ENCODE measurements at places on chromosomes 1 and 21.

DNA sequence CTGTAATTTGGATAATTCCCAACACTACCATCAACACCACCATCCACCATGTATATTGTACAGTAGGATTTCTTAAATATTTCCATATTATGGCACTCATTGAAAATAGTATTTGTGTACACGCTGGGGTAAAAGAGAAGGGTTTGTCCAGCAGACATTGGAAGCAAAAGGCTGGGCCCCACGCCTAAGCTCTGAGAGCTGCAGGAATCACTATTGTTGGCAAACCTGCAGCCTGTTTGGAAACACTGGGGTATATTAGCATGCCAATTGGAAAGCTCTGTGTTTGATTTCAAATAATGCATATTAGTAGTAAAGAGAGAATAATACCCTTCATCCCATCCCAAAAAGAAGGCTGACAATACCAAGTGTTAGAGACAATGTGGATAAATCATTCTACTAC, 81.5 kb upstream of the DPYD start:
- no peak for DNase-seq

DNA sequence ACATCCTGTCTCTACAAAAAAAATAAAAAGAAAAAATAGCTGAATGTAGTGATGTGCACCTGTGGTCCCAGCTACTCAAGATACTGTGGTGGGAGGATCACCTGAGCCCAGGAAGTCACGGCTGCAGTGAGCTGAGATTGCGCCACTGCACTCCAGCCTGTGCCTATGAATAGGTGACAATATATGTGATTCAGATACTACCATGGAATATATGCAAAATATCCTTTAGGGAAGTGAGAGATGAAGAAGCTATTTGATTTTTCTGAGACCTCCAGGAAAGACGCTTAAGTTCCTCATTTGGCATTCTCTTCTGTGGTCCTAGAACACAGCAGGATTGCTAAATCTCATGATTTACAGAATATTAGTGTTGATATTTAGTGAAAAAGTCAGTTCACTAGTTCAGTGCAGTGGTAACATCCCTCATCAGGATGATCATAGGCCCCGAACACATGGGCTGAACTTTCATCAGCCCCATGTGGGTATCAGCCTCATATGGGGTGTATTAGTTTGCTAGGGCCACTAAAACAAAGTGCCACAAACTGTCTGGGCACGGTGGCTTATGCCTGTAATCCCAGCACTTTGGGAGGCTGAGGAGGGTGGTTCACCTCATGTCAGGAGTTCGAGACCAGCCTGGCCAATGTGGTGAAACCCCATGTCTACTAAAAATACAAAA, 6.0 kb upstream of the VASH2 start:
- DNase-seq = no peak

- no peak for DNase-seq
These were observed 320.2 kb downstream of the TM2D1 start for GRCh38 chr1:61404597-61405376.

GRCh38 chr1:67336783-67337182, 29.1 kb downstream of the IL12RB2 start:
- DNase-seq = no peak

DNA sequence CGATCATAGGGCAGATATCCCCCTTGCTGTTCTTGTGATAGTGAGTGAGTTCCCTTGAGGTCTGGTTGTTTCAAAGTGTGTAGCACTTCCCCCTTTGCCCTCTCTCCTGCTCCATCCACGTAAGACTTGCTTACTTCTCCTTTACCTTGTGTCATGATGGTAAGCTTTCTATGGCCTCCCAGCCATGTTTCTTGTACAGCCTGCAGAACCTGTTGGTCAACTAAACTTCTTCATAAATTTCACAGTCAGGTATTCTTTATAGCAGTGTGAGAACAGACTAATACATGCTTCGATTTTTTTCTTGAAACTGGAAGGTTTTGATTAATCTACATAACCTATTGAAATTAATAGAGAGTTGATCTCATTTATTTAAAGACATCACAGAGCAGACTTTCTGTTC, 302.5 kb upstream of the PBX1 start:
- DNase-seq = no peak

DNA sequence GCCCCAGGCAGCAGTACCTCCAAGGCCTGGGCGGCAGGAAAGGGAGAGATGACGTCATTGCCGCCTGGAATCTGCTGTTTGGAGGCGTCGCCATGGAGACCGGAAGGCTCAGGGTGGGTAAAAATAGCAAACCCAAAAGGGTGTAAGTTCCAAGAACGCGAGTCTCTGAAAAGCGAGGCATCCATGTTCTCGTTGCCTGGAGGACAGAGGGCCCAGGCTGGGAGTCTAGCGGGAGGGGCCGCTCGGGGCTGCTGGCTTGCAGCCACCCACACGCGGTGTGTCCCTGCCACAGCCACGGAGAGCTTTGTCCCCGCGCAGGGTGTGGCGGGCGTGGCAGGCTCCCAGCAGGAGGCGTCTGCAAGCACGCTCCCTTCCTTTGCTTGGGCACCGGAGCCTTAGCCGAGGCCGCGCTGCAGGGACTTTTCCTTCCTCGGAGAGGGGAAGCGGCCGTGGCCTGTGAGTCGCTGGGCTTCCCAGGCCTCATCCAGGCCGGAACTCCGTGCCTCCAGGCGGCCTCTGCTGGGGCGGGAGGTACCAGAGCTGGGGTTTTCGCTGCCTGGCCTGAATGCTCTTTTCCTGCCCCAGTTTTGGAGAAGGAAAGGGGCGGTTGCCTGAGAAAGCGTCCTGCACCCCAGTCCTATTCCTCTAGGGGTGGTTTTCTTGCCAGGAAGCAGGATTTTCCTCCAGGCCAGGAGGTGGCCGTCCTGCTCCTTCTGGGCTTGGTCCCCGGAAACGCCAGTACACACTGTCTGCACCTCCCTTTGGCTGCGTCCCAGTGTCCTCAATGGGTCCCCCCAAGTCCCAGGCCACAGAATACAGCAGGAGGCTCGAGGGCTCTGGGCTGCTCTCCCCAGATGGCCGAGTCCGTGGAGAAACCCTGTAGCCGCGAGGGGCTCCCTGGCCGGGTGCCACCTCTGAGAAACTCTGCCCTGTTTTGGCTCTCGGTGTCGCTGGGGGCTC, 15.3 kb upstream of the SKI start:
- DNase-seq = no peak

- DNase-seq = no peak
These were observed 248.5 kb downstream of the GPR52 start for GRCh38 chr1:174696026-174696821.

DNA sequence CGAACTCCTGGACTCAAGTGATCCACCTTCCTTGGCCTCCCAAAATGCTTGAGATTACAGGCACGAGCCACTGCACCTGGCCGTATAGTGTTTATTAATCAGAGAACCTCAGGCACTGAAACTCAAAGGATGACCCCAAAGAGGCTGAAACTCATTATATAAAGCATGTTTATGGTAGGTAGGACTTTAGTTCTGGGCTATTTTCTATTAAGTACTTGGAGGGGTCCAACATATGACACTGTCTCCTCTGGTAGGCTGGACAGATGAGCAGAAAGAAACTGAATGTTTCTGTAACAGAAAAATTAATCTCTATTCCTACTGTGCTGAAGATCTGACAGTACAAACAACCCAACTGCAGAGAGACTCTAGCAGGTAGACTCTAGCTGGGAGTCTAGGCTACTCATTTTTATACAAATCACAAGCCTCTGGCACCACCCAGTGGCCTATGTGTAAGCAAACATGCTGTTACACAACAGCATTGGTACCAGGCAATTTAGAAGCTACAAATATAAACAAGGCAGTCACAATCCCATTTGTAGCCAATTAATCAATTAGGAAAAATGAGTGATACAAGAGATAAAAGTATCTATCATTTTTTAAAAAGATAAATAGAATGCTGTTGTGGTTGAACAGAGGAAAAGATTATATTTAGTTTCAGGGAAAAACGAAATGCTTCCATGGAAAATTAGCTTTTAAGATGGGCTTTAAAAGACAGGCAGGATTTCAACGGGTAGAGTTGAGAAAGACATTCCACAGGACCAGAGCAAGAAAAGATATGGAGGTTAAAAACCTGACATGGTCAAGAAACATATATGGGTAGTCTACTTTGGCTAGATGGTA, 10.4 kb downstream of the DCAF8 start:
- DNase-seq = peak; percentile 39

DNA sequence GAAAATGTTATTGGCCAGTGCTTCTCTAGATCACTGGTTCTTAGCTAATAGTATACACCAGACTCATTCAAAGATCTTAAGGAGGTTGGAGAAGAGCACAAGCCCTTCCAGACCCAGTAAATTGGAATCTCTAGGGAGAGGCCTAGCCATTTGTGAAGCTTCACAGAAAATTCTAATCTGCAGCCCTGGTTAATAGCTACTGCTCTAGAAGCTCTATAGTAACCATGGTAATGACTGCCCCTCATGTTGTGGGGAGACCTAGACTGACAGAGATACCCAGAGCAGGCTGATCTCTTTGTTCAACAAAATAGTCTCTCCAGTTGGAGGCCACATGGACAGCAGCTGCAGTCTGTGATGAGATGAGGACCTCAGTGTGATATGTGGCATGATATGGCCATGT, 31.7 kb downstream of the ARID1A start:
- DNase-seq = no peak

GRCh38 chr1:233982827-233983518, 78.5 kb downstream of the SLC35F3 start:
- no peak for DNase-seq

DNA sequence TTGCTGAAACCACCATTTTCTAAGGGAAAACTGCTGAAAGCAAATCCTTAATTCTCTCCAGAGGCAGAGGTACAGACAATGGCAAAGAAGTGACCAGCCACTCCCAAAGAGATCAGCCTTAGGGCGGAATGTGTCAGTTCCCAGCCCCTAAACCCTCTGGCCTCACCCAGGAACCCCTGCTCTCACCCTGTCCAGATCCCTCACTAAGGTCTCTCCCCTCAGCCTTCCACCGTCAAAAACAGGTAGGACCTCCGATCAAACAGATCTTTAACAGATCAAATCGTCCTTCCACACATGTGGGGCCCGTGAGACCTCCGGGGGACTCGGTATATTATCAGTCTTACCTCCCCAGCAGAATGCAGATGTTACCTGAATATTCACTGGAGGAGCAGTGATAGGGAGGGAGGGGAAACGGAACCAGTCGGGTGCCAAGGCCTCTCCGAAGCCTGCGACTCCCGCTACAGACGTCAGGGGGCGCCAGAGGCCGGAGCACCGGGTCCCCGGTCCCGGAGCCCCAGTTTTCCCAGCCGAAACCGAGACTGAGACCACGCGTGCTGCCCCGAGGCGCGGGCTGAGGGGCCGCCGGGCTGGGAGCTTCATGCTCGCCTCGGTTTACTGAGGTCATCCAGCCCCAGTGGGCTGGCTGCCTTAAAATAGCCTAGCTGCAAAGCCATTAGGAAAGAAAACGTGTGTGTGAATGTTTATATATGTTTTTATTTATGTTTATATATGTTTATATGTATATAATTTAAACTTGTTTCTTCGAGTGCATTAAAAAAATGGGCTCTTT, 23.6 kb downstream of the GPA33 start:
- peak; percentile 72 for DNase-seq

DNA sequence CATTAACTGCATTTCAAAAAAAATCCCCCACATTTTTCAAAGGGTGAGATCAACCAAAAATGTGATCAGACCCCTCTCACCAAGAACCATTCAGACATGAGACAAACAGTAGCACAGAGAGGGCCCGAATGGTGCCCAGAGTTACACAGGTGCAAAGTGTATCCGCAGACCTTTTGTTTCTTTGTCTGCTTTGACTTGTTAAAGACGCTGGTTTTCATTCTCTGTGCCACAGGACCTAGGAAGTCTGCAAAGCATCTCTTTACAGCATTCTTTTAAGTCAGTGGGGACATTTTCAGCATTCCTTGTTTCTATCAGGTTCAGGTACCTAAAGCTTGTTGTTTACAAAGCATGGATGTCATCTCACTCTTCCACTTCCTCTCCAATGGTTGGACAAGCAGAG, 87.2 kb upstream of the MAP1LC3C start:
- DNase-seq = no peak

- no peak for DNase-seq
These were observed 415.5 kb downstream of the NUF2 start for GRCh38 chr1:163737261-163737660.

GRCh38 chr1:91076834-91077233, 55.0 kb upstream of the ZNF644 start:
- no peak for DNase-seq

All from stimulated activated CD8-positive, alpha-beta memory T cell treated with anti-CD3 and anti-CD28 coated beads, Interleukin-12 subunit alpha, Interleukin-12 subunit beta, amount 100 ng/mL, for 1 hour (primary cell).